ENCODE measurements at places on chromosomes 11 and 22.

DNA sequence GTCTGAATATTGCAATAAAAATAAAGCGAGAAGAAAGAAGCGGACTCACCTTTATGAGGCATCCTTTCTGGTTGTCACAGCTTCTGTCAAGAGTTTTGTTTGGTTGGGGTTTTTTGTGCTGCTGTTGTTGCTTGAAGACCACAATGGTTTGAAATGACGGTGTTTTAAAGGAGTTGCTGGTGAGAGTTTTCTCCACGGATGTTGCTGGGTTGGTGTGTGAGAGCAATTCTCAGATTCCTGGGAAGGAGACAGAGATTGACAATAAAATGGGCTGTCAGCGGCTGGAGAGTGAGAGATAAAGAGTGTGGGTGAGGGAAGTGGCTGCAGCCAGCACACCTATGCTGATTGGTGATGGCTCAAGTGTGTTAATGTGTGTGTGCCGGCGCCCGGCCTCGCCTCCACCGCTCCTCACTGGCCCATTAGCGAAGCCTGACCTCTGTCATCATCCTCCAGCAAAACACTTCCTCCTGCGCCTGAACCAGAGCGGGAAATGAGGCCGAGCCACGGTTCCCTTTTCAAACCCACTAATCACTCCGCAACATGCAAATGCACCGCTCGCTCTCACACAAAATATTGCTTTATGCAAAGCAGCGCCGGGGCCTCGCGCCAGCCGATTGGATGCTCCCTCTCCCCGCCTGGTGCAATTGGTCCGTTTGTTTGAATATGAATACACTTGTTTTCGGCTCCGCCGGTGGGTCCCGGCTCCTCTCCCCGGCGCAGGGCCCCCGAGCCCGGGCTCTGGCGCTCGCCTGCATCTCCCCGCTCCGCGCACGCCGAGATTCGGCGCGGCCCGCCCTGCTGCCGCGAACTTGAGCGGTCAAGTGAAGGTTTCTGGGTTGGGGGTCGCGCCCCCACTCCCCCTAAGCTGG lies at the start of gene PAX6:
TSS of gene PAX6 (minus strand) at position 544 of the 869 bp plus-strand sequence. CDS start 4,911 bp downstream, outside the sequence.
- no peak for DNase-seq

DNA sequence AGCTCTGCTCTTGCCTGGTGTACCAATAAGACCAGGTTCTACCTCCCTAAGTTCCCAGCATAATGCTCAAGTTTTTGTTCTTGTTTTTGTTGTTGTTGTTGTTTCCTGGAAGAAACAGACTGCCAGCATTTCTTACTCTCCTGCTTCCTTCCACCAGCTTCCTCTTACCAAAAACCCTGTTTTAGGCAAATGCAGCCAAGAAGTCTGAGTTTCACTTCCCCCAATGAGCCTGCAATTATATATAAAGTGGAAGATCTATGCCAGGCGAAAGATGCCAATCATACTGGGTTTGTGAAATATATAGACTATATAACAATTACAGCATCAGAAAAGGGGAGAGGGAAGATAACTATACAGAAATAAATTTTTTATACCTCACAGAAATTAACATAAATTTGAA lies 931.5 kb upstream of the FAT3 start:
- no peak for DNase-seq

DNA sequence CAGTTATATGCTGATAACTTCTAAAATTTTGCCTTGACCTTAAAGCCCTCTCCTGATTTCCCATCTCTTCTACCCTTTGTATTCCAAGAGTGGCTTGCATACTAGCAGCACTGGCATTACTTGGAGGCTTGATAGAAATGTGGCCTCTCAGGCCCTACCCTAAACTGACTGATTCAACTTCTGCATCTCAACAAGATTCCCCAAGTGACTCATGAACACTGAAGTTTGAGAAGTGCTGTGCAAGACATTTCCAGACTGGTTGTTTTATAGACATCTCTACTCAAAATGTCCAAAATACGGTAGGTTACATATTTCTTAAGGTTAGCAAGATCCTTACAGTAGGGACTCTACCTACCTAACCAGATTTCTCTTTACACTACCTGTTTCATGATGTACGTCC lies 48.6 kb downstream of the SESN3 start:
- DNase-seq: no peak

DNA sequence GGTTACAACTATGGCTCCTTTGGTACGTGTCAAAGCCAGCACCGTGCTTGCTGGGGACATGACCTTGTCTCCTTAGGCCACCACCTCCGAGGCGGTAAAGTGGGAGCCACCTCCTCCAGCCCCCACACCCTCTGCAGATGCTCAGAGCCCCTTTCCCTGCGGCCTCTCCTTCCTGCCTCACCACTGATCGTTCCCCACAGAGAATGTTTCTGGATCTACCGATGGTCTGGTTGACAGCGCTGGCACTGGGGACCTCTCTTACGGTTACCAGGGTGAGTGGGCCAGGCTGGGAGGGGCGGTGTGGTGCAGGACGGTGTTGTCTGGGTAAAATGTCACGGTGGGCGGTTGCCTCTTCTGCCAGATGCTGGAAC lies 8.9 kb downstream of the SIDT2 start:
- DNase-seq: no peak

Data from T-helper 1 cell (primary cell).